Activated T-cell treated with anti-CD3 and anti-CD28 coated beads, Interleukin-2, amount 50 U/mL, for 1 hour (primary cell): ENCODE measurements at places on chromosomes 2 and 18.

- DNase-seq, result no peak
Observed at GRCh38 chr2:102801098-102801718, 39.4 kb downstream of the TMEM182 start.

- peak; percentile 64 for DNase-seq
Observed at GRCh38 chr2:37615804-37616676, 55.4 kb downstream of the CDC42EP3 start.

- no peak for DNase-seq
Observed at GRCh38 chr2:150141226-150142001, 346.1 kb downstream of the RND3 start.

DNA sequence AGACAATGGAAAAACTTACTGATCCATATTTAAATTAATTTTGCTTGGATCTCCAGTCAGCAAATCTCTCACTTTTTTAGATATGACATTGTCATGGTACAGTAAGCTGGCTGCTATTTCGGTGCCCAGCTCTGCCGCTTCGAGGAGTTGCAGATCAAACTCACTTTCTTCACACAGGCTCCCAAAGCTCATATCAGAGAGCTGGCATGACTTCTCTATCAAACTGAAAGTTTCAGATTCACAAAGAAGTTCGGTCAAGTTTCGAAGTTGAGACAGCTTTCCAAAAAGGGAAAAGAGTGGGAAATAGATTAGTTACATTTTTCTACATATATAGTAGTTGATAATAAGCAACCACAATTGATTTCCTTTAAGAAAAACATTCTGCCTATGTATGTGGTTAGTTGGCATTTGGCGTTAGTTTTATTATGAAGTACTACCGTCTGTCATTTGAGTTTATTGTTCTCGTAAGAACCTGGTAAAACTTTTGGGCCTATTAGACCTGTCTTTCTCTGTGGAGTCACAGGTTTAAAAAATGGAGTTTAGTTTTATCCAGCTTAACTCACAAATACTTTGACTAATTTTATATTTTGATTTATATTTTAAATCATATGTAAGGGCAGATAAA, 118.8 kb downstream of the ABCA12 start:
- no peak for DNase-seq

GRCh38 chr2:168692132-168692744, 110.2 kb upstream of the NOSTRIN start:
- no peak for DNase-seq

- no peak for DNase-seq
Observed at GRCh38 chr2:163259489-163259888, 420.9 kb upstream of the KCNH7 start.

GRCh38 chr18:69209761-69210160, 190.9 kb upstream of the DOK6 start:
- DNase-seq, result no peak

DNA sequence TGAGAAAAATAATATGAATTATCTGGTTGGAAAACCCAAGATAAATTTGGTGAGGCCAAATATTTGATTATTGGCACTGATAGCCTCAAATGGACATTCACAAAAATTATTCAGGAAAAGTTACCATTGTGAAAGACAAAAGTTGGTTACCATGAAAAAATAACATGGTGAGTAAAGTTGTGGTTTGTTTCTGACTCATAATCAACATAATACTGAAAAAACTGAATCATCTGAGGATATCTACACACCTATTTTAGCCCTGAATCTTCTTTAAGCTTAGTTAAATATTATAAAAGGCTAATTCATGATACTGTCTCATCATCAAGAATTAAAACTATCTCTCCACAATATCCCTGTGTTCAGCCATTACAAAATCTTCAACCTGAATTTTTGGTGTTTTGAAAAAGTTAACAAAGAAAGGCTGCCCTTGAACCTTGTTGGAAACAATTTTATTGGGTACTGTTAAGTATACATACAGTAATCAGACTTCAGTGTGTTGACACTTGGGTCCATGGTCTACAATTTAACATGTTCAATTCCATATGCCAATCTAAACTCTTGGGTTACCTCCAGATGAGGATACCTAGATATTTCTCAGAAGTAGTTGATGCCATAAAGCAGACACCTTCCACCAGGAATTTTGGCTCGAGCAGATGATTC, 607.5 kb upstream of the SLC39A10 start:
- DNase-seq, result no peak

GRCh38 chr2:239212929-239213642, 187.7 kb downstream of the HDAC4 start:
- DNase-seq, result no peak

- DNase-seq, result no peak
Observed at GRCh38 chr2:177708660-177709444, 316.3 kb downstream of the AGPS start.

DNA sequence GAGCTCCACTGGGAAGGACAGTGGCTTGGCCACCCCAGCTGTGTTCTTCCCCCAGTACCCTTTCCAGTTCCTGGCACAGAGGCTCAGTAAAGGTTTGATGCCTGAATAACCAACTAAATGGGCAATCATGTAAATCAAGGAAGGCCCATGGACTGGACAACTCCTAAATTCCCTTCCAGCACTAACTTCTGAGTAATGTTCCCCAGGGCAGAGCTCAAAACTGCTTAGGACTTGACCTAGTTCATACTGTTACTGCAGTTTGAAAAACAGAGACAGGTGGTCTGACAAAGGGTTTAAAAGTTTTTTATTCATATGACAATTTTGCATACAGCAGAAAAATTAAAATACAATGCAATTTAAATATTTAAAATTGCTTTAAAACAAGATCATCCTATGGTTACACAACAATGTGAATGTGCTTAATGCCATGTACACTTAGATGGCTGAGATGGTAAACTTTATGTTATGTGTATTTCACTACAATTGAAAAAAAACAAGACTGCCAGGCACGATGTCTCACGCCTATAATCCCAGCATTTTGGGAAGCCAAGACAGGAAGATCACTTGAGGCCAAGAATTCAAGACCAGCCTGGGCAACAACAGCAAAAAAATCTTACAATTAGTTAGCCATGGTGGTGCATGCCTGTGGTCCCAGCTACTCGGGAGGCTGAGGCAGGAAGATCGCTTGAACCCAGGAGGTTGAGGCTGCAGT, 26.2 kb downstream of the PCBP1 start:
- DNase-seq, result no peak

DNA sequence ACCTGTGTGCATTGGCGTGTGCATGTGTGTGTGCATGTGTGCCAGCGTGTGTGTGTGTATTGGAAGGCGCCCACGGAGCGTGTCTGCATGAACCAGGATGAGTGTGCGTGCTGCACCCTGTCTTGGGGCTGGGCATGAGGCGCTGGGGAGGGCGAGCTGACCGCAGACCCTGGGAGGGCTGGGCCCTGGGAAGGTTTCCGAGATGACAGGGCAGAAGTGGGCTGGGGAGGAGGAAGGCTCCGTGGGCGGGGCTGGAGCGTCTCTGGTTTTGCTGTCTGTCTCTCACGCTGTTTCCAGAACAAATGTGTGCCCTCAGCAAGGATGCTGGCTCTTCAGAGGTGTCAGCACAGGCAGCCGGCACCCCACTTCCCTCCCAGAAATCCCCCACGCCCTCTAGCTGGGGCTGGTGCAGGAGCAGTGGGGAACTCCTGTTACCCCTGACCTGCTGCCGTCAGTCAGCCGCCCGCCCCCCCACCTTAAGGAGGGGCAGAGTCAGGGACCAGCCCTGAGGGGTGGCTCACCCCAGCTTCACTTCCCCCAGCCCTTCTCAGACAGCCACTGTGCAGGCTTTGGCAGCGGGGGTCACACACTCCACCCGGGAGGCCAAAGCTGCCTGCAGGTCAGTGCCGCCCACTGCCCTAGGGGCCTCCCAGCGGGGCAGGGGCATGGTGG, at the start of gene GPR35:
Gene GPR35 (plus strand): TSS at position 531 of the 672 bp plus-strand sequence. CDS start 4,473 bp downstream, outside the sequence.
- DNase-seq, result peak; percentile 83

- DNase-seq, result no peak
Observed at GRCh38 chr2:44822174-44822573, 119.3 kb upstream of the SIX3 start.

- DNase-seq, result no peak
Observed at GRCh38 chr18:6363216-6363615, 51.5 kb downstream of the L3MBTL4 start.

GRCh38 chr2:9984871-9985480, 33.5 kb downstream of the GRHL1 start:
- no peak for DNase-seq

- DNase-seq, result no peak
Observed at GRCh38 chr2:95317123-95317500, 20.0 kb downstream of the KCNIP3 start.

GRCh38 chr2:161029321-161029720, 130.9 kb upstream of the TANK start:
- DNase-seq, result no peak
